ENCODE measurements at places on chromosomes 5 and 9.

- no peak for DNase-seq
These were observed 2.4 kb downstream of the ANXA6 start for GRCh38 chr5:151154931-151155774.

GRCh38 chr9:97919217-97919813, 3.0 kb downstream of the TRMO start:
- DNase-seq: no peak

GRCh38 chr9:81646337-81646736, 43.0 kb downstream of the TLE1 start:
- DNase-seq: no peak

GRCh38 chr9:21154018-21154608, 12.3 kb downstream of the IFNA21 start:
- no peak for DNase-seq

- no peak for DNase-seq
These were observed 459.6 kb downstream of the PRELID2 start for GRCh38 chr5:145375521-145375920.

- no peak for DNase-seq
These were observed 58.0 kb upstream of the COL15A1 start for GRCh38 chr9:98885575-98886295.

- DNase-seq: no peak
These were observed 2.3 kb upstream of the FABP6 start for GRCh38 chr5:160227012-160227411.

DNA sequence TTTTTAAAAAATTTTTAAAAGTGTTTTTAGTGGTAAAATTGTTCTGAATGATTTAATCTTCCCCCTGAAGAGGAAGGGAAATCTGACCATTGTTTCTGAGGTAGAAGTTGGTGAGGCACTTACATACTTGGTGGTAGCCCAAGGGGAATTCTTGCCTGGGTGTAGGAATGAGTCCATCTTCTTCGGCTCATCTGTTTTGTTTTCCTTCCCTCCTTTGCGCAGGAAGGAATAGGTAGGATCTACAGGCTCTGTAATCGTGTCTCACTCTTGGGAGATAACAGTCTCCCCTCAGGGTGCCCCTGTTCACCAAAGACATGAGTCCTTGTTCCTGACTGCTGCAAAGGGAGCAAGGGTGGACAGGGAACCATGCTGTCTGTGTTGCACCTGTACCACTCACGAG, 138.1 kb downstream of the HSPA4 start:
- no peak for DNase-seq

- no peak for DNase-seq
These were observed 45.5 kb downstream of the SLC6A3 start for GRCh38 chr5:1399737-1400136.

DNA sequence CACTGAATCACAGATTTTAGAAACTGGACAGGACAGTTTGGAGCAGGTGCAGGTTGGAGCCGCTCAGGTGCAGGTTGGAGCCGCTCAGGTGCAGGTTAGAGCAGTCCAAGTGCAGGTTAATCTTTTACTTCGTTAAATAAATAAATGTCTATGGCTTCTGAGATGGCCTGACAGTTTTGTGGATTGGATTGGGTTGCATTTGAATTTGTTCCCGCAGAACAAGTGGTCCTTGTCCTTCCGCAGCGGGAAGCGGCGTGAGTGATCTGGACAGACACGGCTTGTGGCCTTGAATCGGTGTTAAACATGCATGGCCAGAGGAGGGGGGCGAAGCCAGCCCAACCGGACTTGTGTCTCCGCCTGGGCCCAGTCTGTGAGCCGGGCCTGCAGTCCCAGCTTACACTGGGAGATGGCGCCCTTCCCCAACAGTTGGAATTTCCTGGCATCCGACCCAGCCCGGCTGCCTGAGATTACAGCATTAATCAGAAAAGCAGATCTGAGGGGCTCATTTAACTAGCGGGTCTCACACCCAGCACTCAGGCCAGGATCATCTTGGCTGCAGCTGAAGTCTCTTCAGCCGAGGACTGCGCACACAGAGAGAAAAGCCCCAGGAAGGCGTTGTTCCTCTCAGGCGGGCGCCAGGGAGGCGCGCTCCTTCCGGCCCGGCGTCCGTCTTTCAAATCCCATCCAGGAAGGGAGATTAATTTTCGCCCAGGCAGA, 1.5 kb upstream of the OLFM1 start:
- DNase-seq: no peak

DNA sequence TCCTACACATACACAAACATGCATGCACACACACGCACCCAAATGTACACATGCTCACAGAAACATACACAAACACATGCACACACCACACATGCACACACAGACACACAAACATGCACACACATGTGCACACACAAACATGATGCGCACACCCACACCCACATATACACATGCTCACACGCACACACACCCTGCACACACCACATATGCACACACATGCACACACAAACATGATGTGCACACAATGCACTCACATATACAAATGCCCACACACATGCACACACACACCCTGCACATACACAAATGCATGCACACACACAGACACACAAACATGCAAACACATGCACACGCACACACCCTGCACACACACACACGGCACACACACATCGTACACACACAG, 7.3 kb upstream of the IER5L start:
- DNase-seq: no peak

Data from cortex of kidney (tissue), 1 donor.